ENCODE measurements at places on chromosomes 7 and 10. TPM values are rescaled to one million over a fixed set of nuclear protein-coding genes. Genes with fewer than 3 reads are reported as not detected.
A peak's percentile ranks its signal among the peaks of the same experiment; 100 is the strongest.

Gene VENTX
- not detected for total RNA-seq

GRCh38 chr10:98589691-98590090, 143.0 kb upstream of the HPS1 start:
- no peak for DNase-seq

DNA sequence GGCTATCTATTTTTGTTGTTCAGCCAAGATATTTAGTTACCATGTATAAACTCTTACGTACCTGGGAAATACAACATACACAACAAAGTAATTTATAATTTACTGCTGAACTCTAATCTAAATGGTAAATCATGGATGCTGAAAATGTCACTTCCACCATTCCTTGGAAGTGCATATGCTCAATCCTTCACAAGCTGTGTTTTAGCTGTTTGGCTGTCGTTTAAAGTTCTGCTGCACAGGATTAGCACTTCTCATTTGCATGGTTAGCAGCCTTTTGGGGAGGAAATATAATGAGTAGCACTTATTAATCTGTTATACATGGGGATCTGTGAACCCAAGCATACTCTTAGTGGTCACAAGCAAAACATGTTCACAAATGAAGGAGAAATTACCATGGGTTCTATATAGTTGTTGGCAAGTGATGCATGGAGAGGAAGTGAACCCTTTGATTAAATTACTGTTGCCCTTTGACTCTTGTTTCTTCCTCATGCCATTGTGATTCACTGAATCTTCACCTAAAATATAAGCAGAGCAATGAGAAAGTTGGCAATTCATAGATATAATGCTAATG, 18.5 kb downstream of the PIK3CG start:
- DNase-seq: no peak

GRCh38 chr7:106358103-106358663, 73.4 kb upstream of the NAMPT start:
- DNase-seq: peak; percentile 34

Gene PILRB
- 5.5 TPM for total RNA-seq

GRCh38 chr7:55555160-55555559, 17.1 kb downstream of the VOPP1 start:
- DNase-seq: no peak

Gene TFR2
- total RNA-seq: 0.13 TPM

DNA sequence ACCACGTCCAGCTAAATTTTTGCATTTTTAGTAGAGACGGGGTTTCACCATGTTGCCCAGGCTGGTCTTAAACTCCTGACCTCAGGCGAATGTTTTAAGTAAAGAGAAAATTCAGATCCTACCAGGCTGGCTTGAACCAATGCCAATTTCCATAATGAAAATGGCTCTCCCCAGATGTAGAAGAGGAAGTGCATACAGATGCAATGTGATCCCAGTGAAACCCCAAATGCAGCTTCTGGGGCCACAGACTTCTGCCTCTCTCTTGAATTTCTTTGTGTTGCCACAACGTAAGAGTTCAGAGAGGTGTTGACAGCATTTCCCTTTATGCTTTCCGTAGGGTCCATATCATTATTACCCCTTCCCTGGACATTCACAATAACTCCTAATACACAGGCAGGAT, 29.6 kb upstream of the GOT1 start:
- DNase-seq: no peak

DNA sequence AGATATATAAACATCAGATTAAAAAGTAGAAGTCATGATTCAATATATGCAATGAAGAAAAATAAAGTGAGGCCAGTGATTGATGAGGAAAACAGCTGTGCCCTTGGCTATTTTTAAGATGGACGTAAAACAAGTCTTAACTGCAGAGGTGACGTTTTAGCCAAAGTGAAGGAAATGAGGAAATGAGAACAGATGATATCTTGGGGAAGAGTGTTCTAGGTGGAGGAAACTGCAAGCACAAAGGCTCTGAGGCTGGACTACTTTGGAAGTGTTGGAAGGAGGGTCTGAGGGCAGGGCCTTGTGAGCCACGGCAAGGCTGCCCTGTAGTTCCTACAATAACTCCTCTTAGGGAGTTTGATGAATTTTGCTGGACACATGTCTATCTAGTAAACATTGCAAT, 140.5 kb upstream of the AKR1E2 start:
- DNase-seq: no peak

GRCh38 chr10:3801558-3802192, 16.7 kb upstream of the KLF6 start:
- no peak for DNase-seq

GRCh38 chr7:51261950-51262795, 54.4 kb downstream of the COBL start:
- DNase-seq: no peak

Gene NDUFB8
- total RNA-seq: 284 TPM

GRCh38 chr7:128827248-128827958, 2.8 kb upstream of the FLNC start:
- peak; percentile 32 for DNase-seq

GRCh38 chr7:122528879-122529481, 169.9 kb downstream of the RNF133 start:
- DNase-seq: peak; percentile 59

DNA sequence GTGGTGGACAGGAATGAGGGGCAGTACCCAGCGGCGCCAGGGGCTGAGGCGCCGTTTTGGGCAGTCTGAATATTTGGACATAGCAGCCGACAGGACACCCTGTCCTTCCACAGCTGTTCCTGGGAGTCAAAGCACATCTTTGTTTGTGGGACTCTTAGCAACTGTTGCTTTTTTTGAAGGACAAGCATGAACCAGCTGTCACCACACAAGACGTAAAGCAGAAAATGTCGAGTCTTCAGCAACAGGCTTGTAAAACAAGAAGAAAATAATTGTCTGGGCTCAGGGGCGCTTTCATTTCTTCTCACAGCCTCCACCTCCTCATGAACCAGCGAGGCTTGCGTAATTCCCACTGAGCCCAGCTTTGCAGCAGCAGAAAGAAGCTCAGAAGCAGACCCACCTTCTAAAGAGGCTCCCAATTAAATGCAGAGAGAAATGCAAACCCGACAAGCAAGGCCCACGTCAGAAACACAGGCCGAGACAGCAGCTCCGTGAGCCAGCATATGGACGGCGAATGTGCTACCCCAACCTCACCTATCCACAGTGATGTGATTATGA, 68.9 kb upstream of the DNAAF5 start:
- DNase-seq: no peak

Gene CCDC71L
- 6.6 TPM for total RNA-seq

GRCh38 chr7:5363729-5364128, 59.9 kb downstream of the TNRC18 start:
- DNase-seq: no peak

Gene SPDYE5
- not detected for total RNA-seq

Gene HTRA1
- 80.3 TPM for total RNA-seq

- no peak for DNase-seq
Measured at GRCh38 chr7:29335188-29336083, 140.9 kb downstream of the CHN2 start.

Gene C7orf33
- not detected for total RNA-seq

Gene HOXA11
- total RNA-seq: not detected

Gene SEC23IP
- total RNA-seq: 22.5 TPM

DNA sequence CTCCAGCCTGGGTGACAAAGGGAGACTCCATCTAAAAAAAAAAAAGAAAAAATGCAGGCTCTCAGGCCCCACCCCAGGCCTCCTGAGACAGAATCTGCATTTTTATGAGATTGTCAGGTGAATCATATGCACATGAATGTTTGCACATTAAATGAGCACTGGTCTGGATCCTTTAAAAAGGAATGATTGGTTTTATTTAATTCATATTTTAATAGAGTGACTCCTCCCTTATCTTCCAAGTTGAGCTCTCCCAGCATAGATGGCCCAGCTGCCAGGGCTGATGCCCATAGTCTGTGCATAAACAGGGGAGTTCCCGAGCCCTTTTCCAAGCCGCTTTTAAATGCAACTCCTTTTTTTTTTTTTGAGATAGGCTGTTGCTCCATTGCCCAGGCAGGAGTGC, 28.5 kb downstream of the CUX1 start:
- DNase-seq: no peak

GRCh38 chr10:21732067-21732772, 198.2 kb downstream of the MLLT10 start:
- DNase-seq: peak; percentile 55

- no peak for DNase-seq
Measured at GRCh38 chr10:28839600-28840007, 162.3 kb downstream of the BAMBI start.

- peak; percentile 70 for DNase-seq
Measured at GRCh38 chr7:55100544-55101327, 81.9 kb downstream of the EGFR start.

- DNase-seq: no peak
Measured at GRCh38 chr7:135023622-135024021, 37.3 kb downstream of the AGBL3 start.

DNA sequence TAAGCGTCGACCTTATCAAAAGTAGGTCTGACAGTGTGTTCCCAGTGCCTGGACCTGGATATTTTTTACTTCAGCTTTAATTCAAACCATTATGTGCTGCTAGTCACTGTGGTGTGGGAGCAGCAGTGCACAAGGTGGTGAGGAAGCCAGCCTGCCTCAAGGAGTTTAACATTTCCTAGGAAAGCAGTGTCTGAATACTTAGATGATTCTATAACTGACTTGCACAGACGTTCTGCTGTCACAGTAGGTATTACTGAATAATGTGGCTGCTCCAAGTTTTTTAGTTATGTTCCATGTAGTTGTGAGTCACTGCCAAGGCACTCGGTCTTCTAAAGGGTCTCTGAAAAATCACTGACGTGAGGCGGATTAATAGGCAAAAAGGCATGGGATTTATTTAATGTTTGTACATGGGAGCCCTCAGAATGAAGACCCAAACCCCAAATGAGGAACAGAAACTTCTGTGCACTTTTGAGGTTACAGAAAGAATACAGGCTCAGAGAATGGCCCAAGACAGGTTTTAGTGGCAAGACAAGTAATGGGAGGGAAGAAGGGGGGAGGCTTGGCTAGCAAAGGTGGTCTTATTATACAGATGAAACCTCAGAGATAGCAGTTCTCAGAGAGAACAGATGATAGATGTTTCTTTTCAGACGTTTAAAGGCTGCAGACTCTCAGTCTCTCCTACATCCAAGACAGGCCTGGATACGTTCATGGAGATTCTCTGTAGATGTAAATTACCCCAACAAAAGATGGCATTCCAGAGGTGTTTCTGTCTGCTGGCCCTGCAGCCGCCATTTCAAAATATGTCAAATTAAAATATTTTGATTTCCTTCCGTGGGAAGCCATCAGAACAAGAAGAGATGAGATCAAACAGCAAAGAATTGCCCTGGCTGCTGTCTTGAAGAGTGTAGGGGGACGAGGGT, 209.3 kb downstream of the SDK1 start:
- no peak for DNase-seq

Gene RHOBTB1
- 3.5 TPM for total RNA-seq

Gene MMP21
- not detected for total RNA-seq

Gene VWA2
- 1.8 TPM for total RNA-seq

DNA sequence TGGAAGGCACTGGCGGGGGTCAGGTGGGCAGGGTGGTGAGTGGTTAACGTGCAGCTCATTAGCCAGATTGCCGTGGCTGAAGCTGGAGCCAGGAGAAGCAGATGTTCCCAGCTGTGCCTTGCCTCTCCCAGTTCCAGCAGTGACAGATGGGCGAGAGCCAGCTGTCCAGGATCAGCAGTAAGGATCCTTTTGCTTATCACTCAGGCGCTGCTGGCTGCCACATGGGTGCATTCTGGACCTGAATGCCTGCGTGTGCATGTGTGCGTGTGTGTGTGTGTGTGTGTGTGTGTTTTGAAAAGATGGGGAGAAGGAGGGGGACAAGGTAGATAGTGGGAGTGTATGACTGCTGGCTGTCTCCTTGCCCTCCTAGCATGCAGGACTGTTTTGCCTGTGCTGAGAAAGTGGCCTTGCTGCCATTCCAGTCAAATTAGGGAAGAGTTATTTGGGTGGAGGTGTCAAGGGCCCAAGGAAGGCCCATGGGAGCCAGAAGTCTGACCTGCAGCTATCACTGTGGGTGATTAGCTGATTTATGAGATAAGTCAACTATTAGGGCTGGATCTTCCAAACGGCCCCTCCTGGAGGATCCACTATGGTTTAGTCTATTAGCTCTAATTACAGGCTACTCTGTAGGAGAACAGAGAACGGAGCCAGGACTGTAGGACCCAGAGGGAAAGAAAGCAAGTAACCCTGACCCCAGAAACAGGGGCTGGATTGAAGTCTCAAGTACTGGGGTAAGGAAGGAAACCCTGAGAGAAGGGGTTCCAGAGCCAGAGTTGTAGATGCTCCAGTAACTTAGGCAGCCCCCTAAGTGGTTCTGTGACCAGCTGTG, 3.3 kb downstream of the EPHA1 start:
- no peak for DNase-seq

Gene GIMAP6
- total RNA-seq: not detected

GRCh38 chr10:68043030-68043429, 32.1 kb downstream of the HERC4 start:
- DNase-seq: peak; percentile 31

GRCh38 chr10:43024942-43025700, 51.7 kb upstream of the RET start:
- DNase-seq: no peak

Gene GTPBP4
- total RNA-seq: 45.0 TPM

- DNase-seq: no peak
Measured at GRCh38 chr10:96873756-96874467, 41.8 kb downstream of the LCOR start.

DNA sequence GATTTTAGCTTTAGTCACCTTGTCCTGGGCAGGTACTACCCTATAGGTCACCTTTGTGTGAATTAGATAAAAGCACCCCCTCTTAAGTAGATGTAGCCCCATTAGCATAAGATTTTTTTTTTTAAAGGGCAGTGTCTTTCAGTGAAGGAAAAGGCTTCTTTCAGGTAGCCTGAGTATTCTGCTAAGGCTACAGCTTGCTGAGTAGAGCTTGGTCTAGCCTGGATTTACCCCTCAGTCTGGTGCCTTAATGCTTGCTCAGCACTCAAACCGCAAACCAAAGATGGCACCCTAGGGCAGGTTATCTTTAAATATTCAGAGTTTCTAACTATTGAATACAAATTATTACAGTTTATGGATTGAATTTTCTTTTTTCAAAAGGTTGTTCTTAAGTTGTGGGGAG, 83.4 kb downstream of the GLCCI1 start:
- DNase-seq: no peak

Gene OR2A5
- not detected for total RNA-seq
